Activated T-helper 2 cell treated with anti-CD3 and anti-CD28 coated beads, Interferon-gamma antibody, Interleukin-2, Interleukin-4, amounts not matched to agents 10 μg/mL and 5 μg/mL and 100 μg/mL, durations not matched to agents 14 hours and 24 hours and 36 hours (primary cell): ENCODE measurements at places on chromosomes 7 and 10. TPM values are rescaled to one million over a fixed set of nuclear protein-coding genes. Genes with fewer than 3 reads are reported as not detected.

Gene NPSR1
- total RNA-seq, result not detected in 2 replicates

Gene KLF14
- total RNA-seq, result not detected in 2 replicates

Gene HTR7
- total RNA-seq, result not detected in 2 replicates

Gene NUDT13
- total RNA-seq, result 0.76 and 1.0 TPM in 2 replicates

Gene TRIM73
- total RNA-seq, result 5.7 and 6.4 TPM in 2 replicates

Gene SFMBT2
- total RNA-seq, result 27.6 and 27.7 TPM in 2 replicates

Gene GIMAP4
- total RNA-seq, result 36.7 and 39.1 TPM in 2 replicates

Gene SERPINE1
- 0.23 TPM in 2 replicates for total RNA-seq

Gene ENO4
- total RNA-seq, result not detected in 2 replicates

Gene CALHM3
- total RNA-seq, result not detected in 2 replicates

Gene MKRN1
- total RNA-seq, result 72.9 and 73.6 TPM in 2 replicates

Gene POP7
- 67.6 and 68.7 TPM in 2 replicates for total RNA-seq

Gene CUBN
- total RNA-seq, result 0.11 and 0.30 TPM in 2 replicates

- DNase-seq, result no peak
Observed at GRCh38 chr10:15015451-15015850, 28.3 kb upstream of the OLAH start.

GRCh38 chr7:111103678-111104274 lies 12.8 kb downstream of the LRRN3 start:
- DNase-seq, result no peak

- no peak for DNase-seq
Observed at GRCh38 chr7:18467011-18467410, 28.5 kb upstream of the HDAC9 start.

GRCh38 chr10:18527687-18528086 lies 123.7 kb downstream of the NSUN6 start:
- no peak for DNase-seq

- no peak for DNase-seq
Observed at GRCh38 chr7:141634065-141634464, 67.9 kb downstream of the DENND11 start.

DNA sequence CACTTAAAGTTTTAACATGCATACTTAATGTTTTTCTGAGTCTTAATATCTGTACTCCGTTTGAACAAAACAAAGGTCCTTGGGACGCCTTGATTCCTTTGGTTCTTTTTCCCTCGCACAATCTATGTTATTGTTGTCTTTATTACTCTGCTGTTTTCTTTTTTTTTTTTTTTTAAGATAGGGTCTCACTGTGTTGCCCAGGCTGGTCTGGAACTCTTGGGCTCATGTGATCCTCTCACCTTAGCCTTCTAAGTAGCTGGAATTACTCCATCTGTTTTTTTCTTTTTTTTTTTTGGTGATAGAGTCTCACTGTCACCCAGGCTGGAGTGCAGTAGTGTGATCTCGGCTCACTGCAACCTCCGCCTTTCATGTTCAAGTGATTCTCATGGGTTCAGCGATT lies 13.2 kb downstream of the MLLT10 start:
- no peak for DNase-seq

DNA sequence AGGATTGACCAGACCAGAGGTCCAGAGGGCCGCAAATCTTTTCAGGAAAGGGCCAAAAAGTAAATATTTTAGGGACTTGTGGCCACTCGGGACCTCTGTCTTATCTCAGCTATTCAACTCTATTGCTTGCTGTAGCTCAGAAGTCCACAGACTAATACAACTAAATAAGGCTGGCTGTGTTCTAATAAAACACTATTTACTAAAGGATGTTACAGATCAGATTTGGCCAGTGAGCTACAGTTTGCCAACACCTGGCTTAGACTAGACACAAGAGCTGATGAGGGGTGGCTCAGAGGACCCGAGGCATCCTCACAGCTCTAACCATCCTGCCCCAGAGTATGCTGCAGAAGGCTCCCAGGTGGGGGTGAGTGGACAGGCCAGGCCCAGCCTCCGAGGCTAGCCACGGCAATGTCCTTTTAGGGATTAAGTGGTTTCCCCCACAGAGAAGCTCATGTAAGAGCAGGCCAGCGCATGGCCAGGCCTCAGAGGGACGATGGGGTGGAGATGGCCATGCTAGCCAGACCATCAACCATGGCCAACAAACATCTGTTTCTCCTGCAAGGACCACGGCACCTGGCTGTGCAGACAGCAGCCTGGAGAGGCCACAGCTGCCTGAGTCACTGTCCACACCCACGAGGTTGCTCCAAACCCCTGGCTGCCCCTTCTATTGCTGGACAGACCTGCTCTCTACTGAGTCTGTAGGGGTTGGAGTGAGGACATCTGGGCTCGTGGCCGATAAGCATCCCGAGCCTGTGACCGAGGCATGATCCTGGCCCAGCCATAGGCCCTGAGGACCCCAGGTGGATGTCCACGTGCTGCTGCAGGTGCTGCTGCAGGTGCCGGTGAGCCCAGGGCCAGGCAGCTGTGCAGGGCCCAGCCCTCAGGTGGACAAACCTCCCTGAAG lies 76.5 kb downstream of the AFAP1L2 start:
- no peak for DNase-seq

DNA sequence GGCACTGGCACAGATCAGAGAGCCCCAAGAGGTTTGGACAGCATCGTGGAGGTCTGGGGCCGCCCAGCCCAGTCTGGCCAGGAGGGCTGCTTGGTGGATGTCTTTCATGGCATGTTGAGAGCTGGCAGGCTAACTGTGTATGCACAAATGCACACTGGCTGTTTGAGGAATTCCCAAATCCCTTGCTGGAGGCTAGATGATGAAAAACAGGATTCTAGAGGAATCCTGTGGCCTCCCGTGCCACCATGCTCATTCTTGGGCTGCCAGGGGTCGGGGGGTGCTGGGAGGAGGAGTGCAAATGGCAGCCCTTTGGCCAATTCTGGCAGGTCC lies 26.5 kb downstream of the LEP start:
- no peak for DNase-seq

GRCh38 chr10:1270906-1271305 lies 214.7 kb downstream of the WDR37 start:
- DNase-seq, result no peak

DNA sequence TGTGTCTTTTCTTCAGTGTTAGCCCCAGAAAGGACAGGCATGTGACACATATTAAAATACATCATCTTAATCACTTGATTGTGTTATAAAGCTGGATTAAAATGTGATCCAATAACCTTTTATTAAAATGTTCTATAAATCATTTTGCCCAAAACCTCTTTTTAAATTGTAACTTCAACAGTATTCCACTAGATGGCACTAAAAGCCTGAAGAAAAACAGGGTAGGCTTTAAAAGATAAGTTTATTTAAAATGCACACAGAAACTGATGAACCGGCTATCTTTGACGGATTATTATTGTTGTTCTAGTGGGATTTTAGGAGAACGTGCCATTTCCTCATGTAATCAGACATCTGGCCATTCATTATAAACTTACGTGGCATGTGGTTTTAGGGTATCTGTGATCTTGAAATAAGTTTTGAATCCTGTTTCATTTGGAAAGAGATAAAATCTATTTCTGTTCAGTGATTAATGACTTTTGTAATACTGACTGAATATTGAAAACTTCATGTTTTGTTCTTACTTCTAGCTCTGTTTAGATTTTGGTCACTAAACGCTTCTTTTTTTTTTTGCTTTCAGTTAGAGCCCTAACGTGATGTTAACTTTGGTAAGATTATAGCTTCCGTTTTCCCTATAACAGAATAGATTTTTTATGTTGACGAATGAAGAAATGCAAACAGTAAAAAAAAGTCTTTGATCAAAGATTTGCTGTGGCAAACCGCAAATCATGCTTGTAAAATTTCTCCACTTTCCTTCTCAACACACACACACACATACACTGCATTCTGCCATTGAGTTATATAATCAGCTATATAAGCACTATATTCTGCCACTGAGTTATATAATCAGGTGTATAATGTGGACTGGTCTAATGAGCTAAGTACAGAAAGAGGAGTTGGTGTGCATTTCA lies 13.6 kb downstream of the VPS50 start:
- no peak for DNase-seq

DNA sequence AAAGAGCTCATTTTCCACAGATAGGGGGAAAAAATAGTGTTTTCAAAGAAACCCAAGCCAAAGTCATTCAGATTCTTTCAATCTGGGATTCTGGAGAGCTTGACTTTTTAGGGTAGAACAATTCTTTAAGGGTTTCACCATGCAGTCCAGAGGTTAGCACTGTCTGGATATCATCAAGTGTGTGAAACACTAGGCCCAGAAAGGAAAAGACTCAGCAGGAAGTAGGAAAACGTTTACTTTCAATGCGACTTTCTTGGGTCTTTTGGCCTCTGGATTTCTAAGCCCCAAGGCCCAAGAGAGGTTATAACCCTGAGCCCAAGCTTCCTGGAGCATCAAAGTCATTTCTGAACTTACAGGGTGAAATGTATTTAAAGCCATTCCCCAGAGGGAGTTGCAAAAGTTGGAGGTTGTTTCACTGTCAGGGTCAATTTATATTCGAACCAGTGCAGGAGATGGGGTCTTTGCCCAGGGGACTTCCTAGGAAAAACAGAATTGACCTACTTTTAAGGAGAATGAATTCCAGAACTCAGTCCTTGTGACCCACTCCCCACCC lies 158.0 kb downstream of the C7orf25 start:
- DNase-seq, result no peak

DNA sequence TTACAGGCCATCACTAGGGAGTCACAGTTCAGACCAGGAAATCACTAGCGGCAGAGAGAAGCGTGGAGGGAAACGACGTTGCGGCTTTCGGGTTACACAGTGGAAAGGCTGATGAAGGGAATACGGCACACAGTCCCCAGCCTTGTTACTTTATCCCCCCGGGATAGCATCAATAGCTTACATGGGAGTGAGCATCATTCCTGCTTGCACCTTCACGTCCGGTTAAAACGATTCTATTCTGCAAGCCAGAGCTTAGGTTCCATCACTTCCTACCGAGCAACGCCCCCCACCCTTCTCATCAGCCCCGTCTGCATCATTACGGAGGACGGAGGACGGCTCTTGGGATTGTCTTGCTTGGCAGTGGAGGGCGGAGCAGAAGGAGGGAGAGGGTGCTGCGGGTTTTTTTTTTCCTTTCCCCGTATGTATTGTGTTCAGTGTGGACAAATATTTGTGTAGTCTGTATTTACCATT lies 124.9 kb downstream of the CLEC2L start:
- DNase-seq, result no peak

GRCh38 chr10:119714484-119714816 lies 11.4 kb upstream of the INPP5F start:
- no peak for DNase-seq

GRCh38 chr7:77453531-77453930 lies 37.4 kb upstream of the GSAP start:
- no peak for DNase-seq

GRCh38 chr10:1211844-1212570 lies 155.8 kb downstream of the WDR37 start:
- no peak for DNase-seq

- no peak for DNase-seq
Observed at GRCh38 chr7:1062296-1063294, 18.2 kb downstream of the GPR146 start.

GRCh38 chr7:151126491-151127137 lies 40.3 kb downstream of the AGAP3 start:
- no peak for DNase-seq

DNA sequence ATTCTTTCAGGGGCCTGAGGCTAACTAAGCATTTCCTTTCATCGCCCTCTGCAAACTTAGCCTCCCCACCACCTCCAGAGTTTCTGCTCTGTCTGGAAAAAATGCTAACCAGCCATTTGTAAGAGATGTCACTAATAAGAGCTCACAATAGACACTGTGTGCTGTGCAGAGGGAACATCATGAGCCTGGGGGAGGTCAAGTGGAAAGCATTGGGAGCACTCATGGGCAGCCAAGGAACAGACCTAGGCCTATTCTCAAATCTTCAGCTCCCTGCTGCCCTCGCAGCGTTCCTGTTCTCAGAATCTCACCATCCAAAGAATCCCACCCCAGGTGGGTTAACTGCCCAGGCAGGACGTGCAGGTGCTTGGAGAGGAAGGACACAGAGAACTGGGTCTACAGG lies 27.1 kb upstream of the GPAM start:
- no peak for DNase-seq

DNA sequence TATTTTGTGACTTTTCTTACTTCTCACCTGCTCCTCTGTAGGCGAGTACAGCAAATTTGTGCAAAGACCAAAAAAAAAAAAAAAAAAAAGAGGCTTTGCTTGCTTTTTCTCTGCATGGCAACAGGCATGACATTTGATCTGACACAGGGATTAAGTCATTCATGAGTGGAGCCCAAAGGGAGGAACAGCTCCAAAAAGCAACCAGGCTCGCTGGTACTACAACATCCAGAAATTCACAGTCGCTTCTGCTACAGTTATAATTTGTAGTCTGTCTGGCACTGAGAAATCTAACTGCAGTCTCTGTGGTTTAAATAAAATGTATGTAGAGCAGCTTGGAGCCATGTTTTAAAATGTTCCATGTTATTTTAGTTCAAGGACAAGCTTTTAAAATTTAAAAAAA lies 31.7 kb downstream of the MKX start:
- no peak for DNase-seq

- no peak for DNase-seq
Observed at GRCh38 chr10:69730251-69731156, 71.2 kb upstream of the COL13A1 start.

DNA sequence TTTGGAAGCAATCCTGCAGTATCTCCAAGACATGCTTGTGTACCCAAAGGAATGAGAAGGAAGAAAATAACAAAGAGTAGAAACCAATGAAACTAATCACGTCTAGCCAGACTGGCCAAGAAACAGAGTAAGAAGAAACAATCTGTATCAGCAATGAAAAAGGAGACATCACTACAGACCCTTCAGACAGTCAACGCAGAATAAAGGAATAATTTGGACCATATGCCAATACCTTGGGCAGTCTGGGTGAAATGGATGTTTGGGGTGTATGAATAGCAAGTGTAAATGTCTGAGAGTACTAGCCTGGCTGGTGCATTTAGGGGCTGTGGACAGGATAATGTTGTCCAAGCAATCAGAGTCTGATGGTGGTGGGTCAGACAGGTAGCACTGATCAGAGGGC lies 61.1 kb downstream of the SLC29A4 start:
- no peak for DNase-seq

DNA sequence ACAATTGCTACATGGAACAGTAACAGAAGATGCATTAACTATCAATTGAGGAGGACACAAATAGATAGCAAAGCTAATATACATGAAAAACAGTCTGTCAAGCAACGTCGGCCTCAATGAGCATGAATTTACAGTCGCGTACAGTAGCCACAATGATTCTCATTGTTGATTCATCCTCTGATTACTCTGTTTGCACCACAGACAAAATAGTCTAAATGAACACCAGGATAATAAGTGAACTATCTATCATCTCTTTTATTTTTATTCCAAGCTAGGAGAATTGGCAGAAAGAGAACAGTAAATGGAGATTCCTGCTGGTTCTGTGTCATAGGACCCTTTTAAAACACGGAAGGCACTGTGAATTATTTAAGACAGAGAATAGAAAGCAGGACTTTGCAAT lies 108.5 kb downstream of the EVX1 start:
- DNase-seq, result no peak

GRCh38 chr10:101155896-101156295 lies 24.8 kb downstream of the TLX1 start:
- DNase-seq, result no peak
